CD4-positive, alpha-beta T cell treated with Interleukin-15 for 4 hours (primary cell): ENCODE measurements at places on chromosomes 6 and 20.

- DNase-seq: peak; percentile 57
Measured at GRCh38 chr20:37095108-37095598, 644 bp downstream of the RBL1 start.

GRCh38 chr6:144585217-144585814 lies 300.2 kb downstream of the UTRN start:
- peak; percentile 32 for DNase-seq

DNA sequence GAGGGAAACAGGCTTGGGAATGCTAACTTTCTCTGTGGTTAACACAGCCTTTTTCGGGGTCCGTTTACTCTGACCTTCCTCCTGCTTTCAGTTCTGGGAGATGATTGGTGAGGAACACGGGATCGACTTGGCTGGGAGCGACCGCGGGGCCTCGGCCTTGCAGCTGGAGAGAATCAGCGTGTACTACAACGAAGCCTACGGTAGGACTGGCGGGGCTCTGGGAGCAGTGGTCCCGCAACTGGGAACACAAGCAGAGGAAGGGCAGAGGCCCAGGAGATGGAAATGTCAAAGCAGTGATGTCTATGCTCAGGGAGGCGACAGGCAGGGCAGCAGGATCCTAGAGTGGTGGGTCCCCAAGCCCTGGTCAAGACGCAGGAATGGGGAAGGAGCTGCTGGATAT lies 3.5 kb downstream of the TUBB1 start:
- DNase-seq: no peak

DNA sequence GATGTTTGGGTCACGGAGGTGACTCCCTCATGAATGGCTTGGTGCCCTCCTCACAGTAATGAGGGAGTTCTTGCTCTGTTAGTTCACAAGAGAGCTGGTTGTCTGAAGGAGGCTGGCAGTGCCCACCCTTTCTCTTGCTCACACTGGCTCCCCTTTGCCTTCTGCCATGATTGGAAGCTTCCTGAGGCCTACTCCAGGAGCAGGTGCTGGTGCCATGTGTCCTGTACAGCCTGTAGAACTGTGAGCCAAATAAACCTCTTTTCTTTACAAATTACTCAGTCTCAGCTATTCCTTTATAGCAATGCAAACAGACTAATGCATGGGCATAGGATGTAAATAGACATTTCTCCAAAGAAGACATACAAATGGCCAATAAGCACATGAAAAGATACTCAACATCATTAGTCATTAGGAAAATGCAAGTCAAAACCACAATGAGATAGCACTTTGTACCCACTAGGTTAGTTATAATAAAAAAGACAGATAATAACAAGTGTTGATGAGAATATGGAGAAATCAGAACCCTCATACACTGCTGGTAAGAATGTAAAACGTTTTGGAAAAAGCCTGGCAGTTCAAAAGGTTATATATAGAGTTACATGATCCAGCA lies 17.7 kb downstream of the C20orf203 start:
- DNase-seq: no peak

GRCh38 chr20:59723607-59724456 lies 119.5 kb downstream of the PHACTR3 start:
- DNase-seq: no peak

GRCh38 chr6:105492706-105493673 lies 90.1 kb upstream of the PREP start:
- no peak for DNase-seq

DNA sequence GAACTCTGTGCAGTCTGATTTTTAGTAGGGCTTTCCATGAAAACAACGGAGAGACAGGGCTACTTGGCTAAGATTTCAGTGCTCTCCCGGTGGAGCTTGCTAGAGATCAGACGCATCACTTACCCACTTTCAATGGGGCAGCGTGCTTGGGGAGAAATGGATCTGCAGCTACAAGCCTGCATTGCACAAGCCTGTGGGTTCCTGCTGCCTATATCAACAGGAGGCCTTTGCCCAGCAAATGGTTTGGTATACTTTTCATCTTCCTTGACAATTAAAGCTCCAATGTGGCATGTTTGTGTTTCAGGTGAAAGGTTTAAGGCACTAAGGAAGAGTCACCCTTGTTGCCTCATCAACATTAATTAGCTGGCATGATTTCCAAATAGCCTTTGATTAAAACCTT lies 136.0 kb upstream of the FOXQ1 start:
- no peak for DNase-seq

DNA sequence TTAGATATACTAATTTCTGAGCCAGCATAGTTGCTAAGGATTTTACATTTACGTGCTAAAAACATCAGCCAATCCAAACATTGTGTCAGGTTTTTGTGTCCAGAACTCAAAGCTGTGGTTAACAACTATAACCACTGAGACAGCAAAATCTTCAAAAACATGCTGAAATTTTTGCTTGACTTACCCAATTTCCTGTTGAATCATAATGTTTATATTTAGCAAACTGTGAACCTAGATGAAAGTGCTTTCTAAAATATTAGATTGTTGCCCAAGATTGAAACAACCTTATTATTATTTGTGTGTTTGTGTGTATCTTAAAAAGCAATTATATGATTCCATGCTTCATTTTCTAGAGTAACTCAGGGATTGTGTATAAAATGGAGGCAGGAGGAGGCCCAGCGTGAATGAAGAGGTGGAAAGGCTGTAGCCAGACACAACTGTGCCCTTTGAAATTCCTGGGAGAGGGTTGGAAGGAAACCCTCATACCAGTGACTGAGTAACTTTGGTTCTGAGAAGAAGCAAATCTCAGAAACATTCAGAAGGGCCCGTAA lies 48.0 kb downstream of the ARMC2 start:
- DNase-seq: peak; percentile 66

GRCh38 chr6:6505111-6505510 lies 83.4 kb upstream of the LY86 start:
- DNase-seq: no peak

DNA sequence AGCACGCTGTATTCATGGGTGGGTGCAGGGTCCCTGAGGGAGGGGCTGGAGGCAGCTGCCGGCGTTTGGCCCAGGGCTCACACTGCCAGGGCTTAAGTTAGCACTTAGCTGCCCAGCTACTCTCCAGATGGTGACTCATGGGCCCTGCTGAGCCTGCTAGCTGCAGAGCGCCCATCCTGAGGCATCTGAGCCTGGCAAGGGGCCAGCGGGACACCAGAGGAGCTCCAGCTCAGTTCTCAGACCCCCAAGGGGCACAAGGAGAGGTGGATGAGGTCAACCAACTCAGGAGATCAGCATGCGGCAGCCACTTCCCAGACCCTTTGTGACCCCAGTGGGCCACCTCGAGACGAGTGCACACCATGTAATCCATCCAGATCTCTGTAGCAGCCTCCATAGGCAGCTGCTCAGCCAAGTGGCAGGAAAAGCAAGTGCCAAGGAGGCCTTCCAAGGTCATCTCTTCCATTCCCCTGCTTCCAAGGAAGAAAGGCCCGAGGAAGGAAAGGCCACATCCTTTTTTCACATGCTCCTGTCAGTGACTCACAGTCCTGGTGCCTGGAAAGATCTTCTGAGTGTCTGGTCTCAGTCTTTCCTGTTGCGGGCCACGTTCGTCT lies 35.3 kb downstream of the FOXP4 start:
- no peak for DNase-seq

- DNase-seq: no peak
Measured at GRCh38 chr6:143376861-143377260, 73.6 kb downstream of the ADAT2 start.

DNA sequence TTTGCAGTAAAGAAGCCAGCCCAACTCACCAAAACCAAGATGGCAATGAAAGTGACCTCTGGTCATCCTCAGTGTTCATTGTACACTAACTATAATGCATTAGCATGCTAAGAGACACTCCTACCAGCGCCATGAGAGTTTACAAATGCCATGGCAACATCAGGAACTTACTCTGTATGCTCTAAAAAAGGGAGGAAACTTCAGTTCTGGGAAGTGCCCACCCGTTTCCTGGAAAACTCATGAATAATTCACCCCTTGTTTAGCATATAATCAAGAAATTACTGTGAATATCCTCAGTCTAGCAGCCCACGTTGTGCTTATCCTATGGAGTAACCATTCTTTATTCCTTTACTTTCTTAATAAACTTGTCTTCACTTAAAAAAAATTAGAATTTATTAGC lies 19.4 kb upstream of the TRERF1 start:
- DNase-seq: no peak

DNA sequence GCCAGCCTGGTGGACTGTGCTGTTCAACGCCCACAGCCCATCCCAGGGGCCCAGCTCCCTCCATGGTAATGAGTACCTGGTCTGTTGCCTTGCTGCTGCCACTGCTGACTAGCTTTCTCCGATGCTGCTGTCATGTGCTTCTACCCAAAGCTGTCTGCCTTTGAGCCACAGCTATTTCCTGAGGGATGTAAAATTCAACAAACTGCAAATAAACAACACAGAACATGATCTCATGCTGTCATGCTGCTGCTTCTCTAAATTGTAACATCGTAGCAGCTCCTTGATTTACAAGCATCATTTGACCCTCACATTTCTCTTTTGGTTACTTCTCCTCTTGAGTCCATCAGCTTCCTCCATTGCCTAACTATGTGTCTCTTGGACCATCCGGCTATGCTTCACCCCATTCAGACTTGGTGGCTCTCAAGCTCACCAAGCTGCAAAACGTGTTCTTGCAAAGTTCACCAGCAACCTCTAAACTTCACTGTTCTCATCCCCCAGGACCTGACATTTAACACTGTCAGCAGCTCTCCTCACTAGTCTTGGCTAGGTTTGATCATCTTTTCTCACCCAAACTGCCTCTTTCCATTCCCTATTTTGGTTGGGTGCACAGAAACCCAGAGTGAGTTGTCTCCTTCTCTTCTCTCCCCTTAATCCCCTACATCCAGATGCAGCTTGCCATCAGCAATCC lies 54.6 kb downstream of the FYN start:
- no peak for DNase-seq

- DNase-seq: no peak
Measured at GRCh38 chr6:158608221-158608620, 36.3 kb downstream of the DYNLT1 start.

DNA sequence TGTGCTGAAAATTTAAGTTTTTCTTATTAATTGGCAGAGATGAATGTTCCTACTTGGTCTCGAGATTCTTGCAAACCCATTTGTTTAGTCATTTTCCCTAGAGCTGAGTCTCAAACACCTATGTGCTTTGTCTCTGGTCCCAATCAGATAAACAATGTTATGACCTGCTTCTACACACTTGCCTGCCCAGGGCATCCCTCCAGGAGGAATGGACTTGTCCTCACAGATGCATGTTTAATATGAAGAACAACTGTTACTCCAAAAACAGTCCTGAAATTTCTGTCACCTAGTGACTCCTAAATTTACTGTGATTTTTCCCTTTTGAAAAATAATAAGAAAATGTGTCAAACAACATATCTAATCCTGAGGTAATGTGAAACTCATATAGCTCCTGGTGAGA lies 43.7 kb downstream of the HDGFL1 start:
- DNase-seq: no peak

DNA sequence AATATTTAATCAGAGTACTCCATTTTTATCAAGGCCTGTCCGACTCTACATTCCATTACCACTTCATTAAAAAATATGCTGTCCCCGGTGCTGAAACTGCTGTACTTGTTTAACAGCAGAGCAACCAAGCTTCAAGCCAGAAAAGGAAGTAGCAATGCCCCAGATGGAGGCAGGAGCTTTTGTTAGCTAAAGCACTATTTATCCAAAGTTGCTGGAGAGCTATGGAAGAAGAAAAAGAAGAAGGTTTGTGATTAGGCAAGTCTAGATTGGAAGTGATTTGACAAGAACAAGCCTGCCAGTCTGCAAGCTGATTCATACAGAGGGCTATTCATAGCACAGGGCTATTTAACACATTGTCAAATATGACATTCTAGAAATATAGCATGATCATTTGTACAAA lies 160.9 kb upstream of the SPTLC3 start:
- no peak for DNase-seq

DNA sequence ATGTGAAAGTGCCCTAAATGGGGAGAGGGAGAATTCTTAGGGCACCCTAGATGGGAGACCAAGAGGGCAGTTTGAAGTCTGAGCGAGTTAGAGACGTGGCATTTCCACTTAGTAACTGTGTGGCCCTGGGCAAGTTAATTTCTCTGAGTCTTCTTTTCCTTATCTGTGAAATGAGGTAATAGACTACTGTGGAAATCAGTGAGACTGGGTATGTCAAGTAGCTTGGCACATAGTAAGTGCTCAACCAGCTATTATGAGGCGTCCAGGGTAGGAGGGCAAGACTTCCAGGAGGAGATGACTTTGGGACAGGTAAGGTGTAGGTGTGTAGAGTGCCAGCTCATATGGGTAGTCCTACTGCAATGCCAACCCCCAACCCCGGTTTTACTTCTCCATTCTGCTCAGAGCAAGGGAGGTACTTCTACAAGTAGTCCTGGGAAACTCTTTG lies 770 bp downstream of the KIF3B start:
- no peak for DNase-seq

- no peak for DNase-seq
Measured at GRCh38 chr20:44516491-44516890, 5.4 kb downstream of the SERINC3 start.

DNA sequence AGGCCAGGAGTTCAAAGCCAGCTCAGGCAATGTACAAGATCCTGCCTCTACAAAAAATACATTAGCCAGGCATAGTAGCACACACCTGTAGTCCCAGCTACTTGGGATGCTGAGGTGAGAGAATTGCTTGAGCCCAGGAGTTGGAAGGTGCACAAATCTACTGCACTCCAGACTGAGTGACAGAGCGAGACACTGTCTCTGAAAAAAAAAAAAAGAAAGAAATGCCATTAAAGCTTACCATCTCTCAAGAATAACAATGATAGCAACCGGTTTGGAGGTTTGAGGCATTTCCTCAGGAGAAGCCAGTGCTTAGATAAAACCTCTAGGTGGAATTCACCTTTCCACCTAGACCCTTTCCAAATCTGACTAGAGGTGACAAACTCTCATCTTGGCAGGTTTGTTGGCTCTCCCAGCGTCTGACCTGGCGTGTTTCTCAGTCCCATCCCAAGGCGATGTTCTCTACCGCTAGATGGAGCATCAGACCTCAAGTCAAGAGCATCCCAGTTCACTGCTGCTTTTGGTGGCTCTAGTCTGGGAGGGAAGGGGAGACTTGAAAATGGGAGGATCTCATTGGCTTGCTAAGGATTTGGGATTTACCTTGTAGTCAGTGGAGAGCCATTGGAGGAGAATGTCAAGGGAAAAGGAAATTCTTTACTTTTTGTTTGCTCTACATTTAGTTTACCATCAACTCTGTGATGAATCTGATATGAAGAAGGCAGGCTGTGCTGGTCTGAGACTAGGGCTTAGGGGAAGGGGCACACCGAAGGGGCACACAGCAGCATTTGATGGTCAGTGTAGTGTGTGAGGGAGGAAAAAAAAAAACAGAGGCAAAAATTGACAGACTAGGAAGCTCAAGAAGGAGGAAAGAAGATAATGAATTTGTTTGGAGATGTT lies 67.9 kb downstream of the NCOA7 start:
- peak; percentile 17 for DNase-seq
